NCI-H1436 (cell line): ENCODE measurements at places on chromosomes 11 and 22.

DNA sequence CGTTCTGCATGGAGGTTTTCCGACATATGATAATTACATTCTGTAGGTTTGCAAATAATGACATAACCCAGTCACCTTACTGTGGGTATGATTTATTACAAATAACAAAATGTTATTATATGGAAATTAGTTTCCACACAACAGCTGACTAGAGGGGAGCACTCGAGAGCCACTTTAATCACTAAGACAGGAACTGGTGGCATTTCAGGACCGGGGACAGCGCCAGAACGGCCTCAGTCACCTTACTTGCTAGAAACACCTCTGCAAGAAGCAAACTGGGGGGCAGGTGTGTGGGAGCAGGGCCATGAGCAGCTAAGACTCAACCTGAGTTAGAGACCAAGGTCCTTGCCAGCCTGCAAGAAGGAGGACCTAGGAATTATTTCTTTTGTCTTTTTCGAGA is 199.9 kb downstream of the DSCAML1 start:
- no peak for DNase-seq

GRCh38 chr22:49148895-49149418 is 678.7 kb downstream of the BRD1 start:
- DNase-seq = no peak

GRCh38 chr11:113578033-113578380 is 102.8 kb upstream of the DRD2 start:
- DNase-seq = peak; percentile 68

GRCh38 chr22:19434401-19434800 is 2.1 kb downstream of the MRPL40 start:
- DNase-seq = no peak

DNA sequence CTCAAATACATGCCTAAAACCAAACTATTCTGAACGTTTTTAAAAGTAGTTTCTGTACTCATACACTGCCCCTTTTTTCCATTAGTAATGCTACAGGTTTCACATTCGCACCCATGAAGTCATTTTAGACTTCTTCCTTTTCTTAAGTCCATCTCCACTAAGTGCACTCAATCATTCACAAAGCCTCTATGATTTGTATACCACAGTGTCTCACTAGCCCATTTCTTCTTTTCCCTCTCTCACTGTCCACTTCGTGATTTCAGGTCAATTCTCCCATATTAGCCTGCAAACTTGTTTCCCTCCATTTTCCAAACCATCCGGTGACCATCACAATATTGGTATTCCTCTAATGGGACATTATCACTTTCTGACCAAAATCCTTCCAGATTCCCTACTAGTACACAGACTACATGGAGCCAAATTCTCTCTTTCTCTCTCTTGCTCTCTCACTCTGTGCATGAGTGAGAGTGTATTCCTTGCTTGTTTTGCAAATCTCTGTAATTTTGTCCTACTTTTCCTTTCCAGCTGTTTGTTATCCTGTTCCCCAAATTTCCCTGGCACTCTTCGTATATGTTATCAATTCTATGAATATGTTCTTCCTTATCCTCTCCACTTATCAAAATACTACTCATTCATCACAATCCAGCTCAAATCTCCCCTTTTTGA is 3.4 kb upstream of the ZC3H12C start:
- DNase-seq = no peak

GRCh38 chr11:67116758-67117105 is 2.3 kb upstream of the KDM2A start:
- DNase-seq = no peak

DNA sequence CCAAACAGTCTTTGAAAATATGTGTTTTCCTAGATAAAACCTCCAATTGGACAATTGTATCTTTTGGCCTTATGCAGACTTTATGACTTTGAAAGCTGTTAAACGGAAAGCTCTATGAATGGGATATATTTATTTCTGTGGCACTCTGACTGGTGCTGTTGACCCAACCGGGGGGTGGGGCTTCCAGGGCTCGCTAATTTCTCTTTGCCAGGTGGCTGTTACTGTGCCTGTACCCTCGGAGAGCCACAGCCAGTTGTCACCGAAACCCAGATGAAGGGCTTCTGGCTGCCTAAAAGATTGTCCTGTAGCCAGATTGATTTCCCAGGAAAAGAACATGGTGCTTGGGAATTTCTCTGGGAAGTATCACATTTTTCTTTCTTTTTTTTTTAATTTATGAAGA is 132.7 kb upstream of the NAV2 start:
- no peak for DNase-seq

- no peak for DNase-seq
Observed at GRCh38 chr11:65895482-65895981, 4.7 kb downstream of the FOSL1 start.

GRCh38 chr11:102109896-102110760 is at the start of gene YAP1:
YAP1 (plus strand) TSS chr11:102110447; CDS start chr11:102110849, 402 bp downstream.
- DNase-seq = no peak

- no peak for DNase-seq
Observed at GRCh38 chr11:128776424-128777284, 82.8 kb downstream of the FLI1 start.

GRCh38 chr11:126340960-126341606 is 14.4 kb upstream of the ST3GAL4 start:
- no peak for DNase-seq

DNA sequence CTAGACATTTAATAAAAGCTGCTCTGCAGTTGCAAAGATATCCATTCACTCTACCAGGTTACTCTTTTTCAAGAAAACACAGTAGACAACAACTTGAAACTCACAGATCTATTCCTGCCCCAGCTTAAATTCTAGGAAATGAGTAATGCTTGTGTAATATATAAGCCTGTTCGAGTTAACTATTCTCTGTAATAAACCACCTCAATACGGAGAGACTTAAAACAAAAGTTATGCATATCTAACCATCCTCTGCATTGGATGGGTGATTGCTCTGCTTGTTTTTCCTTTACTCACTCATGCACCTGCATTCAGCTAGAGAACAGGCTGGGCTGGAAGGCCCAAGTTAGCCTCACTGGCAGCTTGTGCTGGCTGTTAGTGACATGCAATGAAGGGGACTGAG is 13.3 kb downstream of the LRRC4C start:
- no peak for DNase-seq

DNA sequence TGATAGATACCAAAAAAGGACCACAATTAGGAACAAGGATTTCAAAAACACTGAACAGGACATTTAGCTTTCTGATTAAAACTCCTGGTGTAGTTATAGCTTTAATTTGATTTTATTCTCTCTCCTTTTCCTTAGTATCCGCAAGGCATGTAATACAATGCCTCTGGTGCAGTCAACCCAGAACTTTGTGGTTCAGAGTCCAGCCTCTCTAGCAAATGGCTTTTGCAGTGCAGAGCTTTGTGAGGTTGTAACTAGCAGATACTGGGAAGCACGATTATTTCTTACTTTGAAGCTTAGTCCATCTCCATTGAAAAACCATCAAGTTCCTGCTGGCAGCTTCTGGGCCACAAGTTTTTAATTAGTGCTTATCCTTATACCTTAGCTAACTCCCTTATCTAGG is 79.8 kb downstream of the GRIA4 start:
- no peak for DNase-seq

GRCh38 chr11:47426062-47426956 is at the start of gene PSMC3:
PSMC3 (minus strand) TSS chr11:47426439; CDS start chr11:47426279, 160 bp downstream.
- DNase-seq = peak; percentile 97

DNA sequence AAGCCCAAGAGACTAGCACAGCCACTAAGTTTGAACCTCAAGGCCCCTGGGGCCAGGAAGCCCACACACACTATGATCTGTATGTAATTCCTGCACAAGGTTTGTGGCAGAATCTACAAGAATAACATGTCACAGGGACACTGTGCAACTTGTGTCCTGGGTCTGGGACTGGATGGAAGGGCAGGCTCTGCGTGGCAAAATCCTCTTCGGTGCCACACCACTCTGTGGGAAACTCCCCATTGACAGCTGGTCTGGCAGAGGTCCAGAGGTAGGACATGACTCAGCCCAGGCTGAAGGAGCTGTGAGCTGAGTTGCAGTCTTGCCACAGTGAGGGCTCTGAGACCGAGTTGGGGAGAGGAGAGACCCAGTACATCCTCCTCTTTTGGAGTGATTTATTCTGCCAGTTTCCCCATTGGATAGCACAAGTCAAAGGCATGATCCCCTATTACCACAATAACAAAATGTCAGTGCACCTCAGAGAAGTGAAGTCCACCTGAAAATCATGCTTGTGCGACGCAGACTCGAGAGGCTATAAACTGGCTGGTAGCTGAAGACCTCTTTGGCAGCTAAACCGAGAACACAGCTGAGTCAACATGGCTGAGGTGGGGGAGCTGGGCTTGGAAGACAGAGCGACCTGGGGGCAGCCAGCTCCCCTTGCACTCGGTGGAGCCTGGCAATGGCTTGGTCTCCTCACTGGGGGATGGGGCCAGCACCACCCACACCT is 23.3 kb upstream of the SERPIND1 start:
- no peak for DNase-seq

GRCh38 chr11:36803084-36803483 is 205.0 kb upstream of the RAG2 start:
- DNase-seq = no peak

GRCh38 chr11:45532546-45532945 is 132.9 kb downstream of the CHST1 start:
- no peak for DNase-seq

GRCh38 chr11:79087238-79087960 is 353.4 kb downstream of the TENM4 start:
- DNase-seq = no peak

- DNase-seq = no peak
Observed at GRCh38 chr11:9862981-9863380, 199.1 kb downstream of the SWAP70 start.

DNA sequence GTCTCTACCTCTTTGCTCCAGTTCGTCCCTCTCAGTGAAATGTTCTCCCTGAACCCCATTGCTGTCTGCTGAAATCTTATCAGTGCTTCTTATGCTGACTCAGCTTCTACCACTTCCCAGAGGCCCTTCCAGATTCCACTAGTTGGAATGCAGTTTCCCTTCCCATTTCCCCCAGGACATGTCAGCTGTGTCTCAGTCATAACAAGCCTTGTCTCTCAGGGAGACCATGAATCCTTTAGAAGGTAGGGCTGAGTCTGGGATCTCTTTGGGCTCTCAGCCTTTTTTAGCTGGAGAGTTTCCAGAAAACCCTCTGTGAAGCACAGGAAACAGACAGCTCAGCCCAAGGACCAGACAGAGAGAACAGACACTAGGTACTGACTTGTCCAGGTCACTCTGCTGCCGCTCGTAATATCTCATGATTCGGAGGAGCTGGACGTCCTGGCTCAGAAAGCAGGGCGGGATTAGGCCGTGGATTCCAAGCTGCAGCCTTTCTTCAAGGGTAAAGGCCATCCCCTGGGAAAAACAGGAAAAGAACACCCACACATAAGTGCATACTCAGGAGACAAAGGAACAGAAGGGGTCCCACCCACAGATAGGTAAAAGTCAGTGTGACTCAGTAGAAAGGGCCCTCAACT is 113.0 kb downstream of the ME3 start:
- no peak for DNase-seq

DNA sequence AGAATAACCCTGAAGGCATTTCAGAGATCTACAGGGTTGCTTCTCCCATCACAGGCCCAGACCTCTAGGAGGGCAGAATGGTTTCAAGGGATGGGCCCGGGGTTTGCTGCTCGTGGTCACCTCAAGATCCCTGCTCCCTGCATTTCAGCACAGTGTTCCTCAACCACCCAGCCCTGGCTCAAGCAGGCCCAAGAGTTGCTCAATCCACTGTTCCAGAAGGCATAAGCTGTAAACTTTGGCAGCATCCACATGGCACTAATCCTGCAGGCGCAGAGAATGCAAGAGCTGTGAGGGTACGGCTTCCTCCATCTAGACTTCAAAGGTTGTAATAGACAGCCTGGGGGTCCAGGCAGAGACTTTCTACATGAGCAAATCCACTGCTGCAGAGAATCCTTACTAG is 225.0 kb upstream of the UBASH3B start:
- no peak for DNase-seq

GRCh38 chr11:62400760-62401159 is 18.1 kb upstream of the SCGB1A1 start:
- no peak for DNase-seq

GRCh38 chr22:37502342-37503182 is 16.4 kb upstream of the MFNG start:
- DNase-seq = no peak

- no peak for DNase-seq
Observed at GRCh38 chr11:119378851-119379465, 2.5 kb downstream of the USP2 start.
